ENCODE measurements at places on chromosomes 16 and 17.

DNA sequence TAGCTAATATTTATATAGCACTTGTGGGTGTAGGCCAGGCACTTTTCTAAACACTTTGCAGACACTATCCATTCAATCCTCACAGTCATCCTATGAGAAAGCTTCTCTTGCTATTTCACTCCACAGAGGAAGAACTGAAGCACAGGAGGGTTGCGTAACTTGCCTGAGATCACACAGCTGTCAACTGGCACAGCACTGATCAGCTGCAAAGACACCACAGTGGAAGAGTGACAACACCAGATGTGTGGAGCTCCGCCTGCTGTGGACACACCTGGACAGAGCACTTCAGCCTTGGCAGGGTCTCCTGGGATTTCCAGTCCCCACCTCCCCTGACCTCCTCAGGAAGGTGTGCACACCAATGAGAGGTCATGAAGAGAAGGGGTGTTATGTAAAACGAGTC, 13.3 kb upstream of the CNEP1R1 start:
- no peak for DNase-seq

DNA sequence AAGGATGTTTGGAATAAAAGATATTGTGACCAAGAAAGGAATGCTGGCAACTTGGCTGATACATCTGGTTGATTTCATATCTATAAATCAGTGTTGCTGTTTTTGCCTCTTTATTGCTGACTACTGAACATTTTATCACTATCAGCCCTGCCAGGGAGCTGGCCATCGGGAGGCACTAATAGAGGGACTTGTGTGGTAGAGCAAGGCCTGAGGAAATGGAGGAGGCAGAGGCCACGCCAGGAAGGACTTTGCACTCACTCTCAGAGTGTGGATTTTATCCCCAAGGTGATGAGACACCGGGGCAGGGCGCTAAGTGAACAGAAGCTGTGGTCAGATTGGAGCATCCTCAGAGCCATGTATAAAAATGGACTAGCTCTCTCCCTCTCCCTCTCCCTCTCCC, 9.3 kb upstream of the CYB561 start:
- DNase-seq = no peak

DNA sequence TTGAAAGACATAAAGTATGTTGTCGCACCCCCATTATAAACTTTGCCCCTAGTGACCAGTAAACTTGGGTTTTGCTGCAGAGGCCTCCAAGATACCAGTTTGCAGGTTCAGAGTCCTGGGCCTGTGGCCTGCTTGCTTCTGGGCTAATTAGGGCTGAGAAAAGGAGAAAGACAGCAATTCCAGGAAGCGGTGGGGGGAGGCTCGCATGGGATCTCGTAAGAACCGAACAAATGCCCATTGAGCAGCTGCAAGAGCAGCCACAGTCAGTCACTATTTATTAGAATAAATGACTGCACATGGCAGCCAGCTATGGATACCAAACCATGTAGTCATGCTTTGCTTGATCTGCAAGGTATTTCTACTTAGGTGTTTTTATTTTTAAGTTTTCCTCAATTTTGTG, 4.9 kb downstream of the SHISA9 start:
- DNase-seq = no peak

DNA sequence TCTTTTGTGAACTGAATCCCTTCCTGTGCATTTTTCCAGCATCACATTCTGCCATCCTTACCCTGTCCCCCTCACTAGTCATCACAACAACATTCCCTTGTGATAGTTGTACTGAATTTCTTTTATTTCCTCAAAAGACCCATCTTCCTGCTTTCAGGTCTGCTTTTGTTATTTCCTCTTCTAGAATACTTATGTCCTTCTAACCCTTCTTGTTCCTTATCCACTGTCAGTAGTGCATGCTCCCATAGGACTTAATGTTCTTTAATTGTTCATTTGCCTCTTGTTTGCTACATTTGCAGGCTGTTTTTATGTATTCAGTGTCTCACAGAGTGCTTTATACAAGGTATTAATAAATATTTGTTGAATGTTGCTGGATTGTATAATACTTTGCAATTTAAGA, 73.0 kb downstream of the BCAS3 start:
- no peak for DNase-seq

DNA sequence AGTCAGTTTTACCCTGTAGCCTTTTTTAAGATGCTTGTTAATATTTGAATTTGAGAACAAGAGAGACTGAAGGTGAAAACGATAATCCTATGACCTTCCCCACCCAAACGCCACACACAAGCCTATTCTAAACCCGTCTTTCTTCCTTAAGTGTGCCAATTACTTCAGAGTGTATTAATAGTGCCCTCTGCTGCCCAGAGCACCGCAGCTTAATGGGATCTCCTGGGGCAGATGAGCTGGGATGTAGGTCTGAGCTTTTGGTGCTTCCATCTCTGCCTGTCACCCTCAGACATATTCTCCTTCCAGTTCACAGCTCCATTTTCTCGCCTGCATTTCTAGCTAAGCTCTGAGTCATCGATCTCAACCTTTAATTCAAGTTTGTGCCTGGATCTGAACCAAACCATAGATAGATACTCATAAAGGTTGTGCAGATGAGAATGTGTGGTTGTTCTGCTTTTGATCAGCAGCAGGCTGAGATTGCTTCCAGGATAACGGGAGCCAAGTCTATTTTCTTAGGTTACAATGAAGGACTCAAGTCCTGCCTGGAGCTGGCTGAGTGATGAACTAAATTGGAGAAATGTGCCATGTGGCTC, 46.4 kb upstream of the CDH13 start:
- DNase-seq = no peak

DNA sequence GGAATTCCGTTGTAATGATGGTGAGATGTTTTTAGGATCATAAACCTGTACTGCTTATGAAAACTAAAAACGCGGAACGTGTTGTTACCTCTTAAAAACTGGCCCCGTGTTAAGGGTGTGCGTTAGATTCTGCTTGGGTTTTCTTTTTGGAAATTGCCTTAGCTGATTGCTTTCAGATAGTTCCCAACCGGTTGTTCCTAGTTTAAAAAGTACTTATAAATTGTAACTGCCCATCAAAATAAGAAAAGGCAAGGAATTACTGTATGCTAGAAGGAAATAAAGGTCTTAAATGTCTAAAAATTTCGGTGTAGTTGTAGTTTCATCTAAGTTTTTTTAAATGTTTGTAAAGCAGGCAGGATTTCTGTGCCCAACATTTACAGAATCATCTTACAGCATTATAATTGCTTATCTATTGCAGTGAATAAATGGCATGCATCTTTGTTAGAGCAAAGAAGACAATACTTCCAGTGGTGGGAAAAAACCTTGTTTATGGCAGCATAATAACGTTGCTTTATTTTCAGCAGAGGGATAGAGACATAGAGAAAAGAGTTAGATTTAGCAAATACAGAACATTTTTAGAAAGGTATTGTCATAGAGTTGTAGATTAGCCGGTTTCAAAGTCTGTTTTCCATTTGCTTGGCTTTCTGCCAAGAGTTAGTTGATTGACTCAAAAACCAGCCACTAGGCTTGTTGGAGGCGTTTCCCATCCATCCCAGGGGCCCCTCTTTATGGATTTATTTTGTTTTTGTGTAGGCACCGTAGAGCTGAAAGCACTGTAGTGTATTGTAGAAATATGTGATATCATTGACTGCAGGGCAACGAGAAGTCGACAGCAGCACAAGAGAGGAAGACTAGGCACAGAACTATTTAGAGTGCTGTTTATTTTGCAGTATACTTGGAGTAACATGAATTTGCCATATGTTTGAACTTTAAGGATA, 1.7 kb downstream of the PPM1D start:
- no peak for DNase-seq

DNA sequence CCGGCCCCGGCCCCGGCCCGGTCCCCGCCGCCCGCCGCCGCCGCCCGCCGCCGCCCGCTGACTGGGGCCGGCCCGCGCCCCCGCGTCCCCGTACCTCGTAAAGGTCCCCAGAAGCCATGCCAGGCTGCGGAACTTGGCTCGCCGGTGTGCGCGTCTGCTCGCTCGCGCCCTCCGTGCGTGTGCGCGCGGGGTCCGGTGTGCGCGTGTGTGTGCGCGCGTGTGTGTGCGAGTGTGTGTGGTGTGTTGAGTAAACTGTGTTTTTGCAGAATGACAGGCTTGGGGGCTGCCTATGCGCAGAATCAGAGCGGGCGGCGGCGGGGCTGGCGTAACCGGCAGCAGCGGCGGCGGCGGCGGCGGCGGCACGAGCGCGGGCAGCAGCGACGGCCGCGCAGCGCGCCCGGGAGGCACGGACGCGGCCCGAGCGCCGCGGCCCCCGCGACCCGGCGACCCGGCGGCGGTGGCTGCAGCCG, 307 bp downstream of the CDYL2 start:
- no peak for DNase-seq

GRCh38 chr17:50352693-50353599, 7.0 kb downstream of the XYLT2 start:
- DNase-seq = no peak

DNA sequence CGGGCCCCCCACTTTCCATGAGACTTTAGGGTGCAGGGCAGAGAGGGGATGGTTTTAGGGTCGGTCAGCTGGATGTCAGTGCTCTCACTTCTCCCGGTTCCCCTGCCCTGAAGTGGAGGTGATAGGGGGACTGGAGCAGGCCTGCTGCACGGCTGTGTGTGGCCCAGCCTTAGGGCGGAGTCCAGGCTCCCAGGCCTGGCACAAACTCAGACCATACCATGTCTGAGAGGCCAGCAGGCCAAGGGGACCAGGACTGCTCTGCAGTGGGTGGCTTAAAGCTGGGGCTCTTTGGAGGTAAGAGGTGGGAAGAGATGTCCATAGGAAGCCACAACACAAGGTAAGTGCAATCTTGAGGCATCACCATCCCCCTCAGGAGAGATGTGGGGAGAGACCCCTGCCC, 8.3 kb downstream of the TFAP4 start:
- DNase-seq = no peak

GRCh38 chr16:66543541-66543940, 6.4 kb downstream of the TK2 start:
- DNase-seq = no peak

- no peak for DNase-seq
Observed at GRCh38 chr17:40561871-40562611, 3.2 kb downstream of the CCR7 start.

DNA sequence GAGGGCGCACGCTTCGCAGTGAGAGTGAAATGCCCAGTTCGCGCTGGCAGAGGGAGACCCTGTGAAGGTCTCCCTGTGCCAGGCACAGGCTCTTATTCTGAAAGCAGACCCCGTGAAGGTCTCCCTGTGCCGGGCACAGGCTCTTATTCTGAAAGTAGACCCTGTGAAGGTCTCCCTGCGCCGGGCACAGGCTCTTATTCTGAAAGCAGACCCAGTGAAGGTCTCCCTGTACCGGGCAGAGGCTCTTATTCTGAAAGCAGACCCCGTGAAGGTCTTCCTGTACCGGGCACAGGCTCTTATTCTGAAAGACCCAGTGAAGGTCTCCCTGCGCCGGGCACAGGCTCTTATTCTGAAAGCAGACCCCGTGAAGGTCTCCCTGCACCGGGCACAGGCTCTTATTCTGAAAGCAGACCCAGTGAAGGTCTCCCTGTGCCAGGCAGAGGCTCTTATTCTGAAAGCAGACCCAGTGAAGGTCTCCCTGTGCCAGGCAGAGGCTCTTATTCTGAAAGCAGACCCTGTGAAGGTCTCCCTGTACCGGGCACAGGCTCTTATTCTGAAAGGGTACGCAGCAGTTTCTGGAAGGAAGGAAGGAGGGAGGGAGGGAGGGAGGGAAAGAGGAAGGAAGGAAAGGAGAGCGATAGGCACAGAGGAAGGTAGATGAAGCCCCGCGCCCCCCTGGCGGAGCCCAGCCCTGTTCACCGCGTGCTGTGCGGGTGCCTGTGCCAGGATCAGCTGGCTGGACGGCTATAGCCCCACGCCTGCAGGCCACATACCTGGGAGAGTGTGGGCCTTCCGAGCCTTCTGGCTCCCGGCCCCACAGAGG, 55.3 kb downstream of the WDR45B start:
- DNase-seq = no peak

GRCh38 chr17:64130559-64131001, 636 bp upstream of the ERN1 start:
- no peak for DNase-seq

- no peak for DNase-seq
Observed at GRCh38 chr17:28427371-28427770, 21.4 kb upstream of the SLC46A1 start.

DNA sequence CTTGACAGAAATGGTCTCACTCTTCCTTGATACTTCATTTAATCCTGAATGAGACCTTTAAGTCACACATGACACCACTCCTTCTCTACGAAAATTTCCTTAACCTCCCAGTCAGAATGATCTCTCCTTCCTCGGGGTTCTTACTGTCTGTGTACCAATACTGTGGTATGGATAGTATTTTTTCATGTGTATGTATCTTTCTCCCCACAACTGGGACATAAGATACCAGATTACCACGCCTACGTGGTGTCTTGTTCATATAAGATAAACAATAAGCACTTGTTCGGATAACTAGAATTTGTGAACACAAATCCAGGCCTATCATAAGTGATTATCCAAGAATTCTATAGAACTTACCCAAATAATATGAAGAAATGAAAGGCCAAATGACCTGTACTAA, 11.3 kb downstream of the NUP88 start:
- DNase-seq = no peak

DNA sequence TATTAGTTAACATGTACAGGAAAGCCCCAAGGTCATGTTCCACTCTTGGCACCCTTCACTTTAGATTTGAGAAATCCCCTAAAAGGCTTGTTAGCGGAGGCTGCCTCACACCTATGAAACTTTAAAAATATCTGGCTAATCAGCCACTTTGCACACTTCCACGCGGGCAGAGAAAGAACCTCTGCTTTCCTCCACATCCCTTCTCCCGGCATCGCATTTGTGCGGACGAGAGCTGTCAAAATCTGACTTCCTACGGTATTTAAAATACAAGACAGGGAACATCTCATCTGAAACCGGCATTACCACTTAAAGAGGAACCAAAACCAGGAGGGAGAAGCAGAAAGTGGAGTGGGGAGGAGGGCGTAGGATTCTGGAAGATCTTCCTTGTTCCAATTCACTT, 422.3 kb downstream of the TMEM114 start:
- no peak for DNase-seq

DNA sequence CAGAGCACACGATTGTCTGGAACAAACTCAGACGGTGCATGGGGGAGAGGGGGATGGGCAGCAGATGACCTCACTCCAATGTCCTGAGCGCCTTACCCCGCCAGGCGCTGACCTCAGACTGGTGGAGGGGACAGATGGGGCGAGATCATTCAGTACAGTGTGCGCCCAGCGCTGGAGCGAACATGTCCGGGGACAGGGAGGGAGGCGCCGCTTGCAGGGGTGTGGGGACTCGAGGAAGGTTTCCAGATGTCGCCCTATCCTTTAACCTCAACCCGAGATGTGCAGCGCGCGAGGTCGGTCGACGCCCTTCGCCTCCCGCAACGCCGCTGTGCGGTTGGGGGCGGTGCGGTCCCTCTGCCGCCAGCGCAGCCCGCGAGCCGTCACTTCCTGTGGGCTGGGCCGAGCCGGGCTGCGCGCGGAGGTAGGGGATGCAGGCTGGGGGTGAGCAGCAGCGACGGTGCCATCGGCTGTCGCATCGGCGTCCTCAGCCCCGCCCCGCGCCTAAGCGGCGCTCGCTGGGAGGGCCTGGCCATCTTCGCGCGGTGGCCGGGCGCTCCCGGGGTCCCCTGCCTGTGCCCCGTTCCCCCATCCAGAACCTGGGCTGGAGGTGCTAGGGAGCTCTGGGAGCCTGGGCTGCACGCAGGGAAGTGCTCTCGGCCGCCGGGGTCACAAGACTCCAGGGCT, 5.3 kb upstream of the CDR2L start:
- DNase-seq = peak; percentile 83

GRCh38 chr17:48546924-48547807, 2.3 kb upstream of the HOXB2 start:
- no peak for DNase-seq
